ENCODE measurements at places on chromosomes 12 and 14.

- no peak for DNase-seq
Observed at GRCh38 chr12:68106160-68106559, 53.4 kb downstream of the IFNG start.

DNA sequence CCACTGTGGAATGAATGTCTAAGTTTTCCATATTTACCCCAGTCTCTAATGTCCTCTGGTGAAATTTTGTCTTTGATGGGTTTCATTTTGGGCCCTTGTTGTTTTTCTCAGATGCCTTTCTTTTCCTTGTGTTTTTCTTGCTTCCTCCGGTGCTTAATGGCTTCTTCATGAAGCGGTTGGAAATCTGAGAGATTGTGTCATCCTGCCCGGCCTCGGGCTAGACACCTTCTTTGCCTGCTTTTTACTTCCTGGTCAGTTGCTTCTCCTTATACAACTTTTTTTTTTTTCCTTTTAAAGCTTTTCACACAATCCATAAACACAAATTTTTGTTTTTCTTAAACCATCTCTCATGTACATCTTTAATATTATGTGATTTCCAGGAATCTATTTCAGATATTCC lies 7.1 kb downstream of the ETV6 start:
- DNase-seq, result no peak

DNA sequence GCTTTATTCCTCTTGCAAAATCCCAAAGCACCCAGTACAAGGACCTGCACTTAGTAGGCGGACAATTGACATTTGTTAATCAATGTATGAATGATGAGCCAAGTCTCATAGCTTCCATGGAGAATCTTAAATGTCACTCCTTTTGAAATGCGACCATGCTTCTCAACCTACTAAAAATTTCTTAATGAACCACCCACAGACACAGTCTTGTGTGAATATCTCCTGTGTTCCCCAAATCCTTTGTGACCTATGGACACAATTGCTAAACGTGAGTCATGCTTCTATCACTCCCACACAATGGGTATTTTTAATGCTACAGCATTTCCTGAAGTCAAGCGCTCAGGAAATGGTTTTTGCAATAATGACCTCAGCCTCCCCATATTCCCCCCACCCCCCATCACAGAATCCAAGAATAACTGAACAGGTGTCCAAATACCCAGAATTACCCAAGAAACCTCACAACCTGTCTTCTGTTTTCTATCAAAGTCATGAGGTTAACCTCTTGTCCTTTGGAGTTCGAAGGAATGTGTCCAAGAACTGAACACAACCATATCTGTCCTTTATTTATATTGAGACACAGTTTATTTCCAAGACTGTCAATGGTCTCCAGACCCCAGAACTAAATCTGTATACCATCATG lies 163.6 kb upstream of the PLEKHG7 start:
- no peak for DNase-seq

DNA sequence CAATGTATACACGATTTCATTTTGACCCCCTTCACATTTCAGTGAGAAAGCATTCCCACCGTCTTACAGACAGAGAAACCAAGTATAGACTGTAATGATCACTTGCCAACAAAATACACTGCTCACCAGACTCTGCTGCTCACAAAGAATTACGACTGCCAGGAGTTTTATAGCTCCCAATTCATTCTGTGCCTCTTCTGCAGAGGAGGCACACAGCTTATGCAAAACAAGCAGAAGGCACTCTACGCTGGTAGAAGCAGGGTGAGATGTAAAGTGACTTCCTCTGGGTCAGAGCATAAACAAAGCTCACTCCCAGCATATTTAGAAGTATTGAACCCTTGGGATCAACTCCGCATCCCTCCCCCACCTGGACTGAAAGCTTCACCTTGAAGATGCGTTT lies 14.6 kb downstream of the SPTB start:
- no peak for DNase-seq

DNA sequence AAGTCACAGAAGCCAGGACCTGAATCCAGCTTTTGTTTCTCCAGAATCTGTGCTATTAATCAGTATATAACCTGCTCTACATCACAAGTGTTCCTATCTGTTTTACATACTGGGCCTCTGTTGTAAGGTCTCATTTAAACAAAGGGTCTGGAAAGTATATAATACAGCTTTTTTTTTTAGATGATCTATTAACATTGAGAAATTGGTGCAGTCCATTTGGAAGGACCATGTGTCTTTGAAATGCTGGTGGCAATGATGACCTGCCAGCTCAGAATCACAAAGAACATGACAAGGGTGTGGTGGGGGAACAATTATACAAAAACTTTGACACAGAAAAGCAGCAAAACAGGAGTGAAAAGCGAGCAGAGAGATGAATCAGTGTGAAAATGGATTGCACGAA lies 164.6 kb downstream of the PPM1H start:
- no peak for DNase-seq

- DNase-seq, result no peak
Observed at GRCh38 chr14:96409701-96410100, 17.8 kb downstream of the AK7 start.

DNA sequence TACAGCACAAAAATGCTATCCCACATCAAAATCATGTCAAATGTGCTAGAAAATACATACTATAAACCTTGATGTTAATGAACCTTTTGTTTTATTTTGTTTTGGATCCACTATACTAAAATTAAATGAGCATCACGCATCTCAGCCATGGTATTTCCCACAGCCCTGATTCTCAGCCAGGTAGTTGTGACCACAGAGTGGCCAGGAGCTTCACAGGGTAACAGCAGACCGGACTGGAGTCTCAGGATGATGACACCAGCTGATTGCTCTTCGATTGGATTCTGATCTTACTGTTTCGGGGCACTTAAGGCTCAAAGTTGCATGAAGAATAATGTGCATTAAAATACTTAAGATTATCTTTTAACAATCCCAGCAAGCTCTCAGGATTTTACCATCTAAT lies 134.8 kb downstream of the FOXN3 start:
- no peak for DNase-seq

DNA sequence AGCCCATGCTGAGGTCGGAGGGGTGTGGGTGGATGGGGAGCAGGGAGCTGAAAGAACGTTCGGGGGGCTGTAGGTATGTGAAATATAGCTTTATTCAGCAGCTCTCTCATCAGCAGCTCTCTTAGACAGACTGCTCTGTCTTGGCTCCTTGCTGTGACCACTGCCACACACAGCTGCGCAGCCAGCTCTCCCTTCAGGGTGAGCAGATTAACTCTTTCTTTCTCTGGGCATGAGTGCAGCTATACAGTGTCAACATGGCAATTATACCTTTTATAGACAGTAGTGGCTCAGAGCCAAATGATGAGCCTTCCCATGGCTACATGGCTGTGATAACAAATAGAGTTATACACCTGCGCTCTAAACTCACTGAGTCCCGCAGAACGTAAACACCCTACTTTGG lies 137.7 kb upstream of the NEDD1 start:
- no peak for DNase-seq

DNA sequence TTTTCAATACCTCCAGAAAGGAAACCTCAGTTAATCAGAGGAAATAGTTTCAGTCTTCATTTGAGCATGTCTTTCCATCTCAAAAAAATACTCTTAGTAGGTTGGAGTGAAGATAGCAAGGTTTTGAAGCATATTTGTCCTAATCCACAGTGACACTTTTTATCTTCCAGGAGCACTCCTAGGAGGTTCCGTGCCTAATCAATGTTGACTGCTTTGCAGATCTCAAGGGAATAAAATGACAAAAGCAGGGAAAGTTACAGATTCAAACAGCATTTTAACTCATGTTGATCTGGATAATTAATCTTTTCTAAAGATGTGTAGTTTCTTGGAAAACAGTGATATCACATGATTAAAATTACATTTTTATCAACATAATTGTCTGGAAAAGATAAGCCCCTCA lies 213.9 kb downstream of the ANO6 start:
- no peak for DNase-seq

DNA sequence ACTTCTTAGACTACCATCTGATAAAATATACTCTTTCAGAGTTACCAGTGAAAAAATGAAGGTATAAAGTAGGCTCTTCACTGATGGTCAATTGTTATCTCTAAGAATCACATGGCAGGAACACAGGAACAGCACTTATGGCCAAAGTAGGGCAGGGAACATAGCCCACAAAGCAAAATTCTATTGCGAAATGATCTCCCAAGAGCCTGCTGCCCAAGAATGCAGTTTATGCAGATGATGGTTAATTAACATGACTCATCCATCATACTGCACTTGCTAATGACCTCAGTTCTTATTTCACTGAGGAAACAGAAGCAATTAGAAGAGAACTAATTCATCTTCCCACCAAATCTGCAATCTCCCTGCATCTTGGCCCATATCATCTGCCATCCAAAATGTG lies 133.8 kb downstream of the SLC2A13 start:
- no peak for DNase-seq

DNA sequence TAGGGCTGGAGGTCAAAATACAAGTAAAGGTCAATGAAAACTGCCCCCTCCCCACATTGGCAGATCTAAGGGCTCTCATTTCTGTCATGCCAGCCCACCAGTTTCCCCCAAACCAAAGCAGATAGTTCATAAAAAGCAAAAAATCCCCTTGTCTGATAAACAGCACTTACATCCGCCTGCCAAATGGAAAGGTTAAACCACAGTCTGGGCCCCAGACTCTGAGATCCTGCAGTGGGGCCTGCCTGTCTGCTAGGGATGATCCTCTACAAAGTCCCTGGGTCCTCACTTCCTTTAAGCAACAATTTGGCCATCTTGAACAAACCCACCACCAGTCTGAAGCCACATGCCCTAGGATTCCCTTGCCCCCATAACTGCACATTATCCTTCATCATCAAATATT lies 9.7 kb upstream of the RPS26 start:
- no peak for DNase-seq

DNA sequence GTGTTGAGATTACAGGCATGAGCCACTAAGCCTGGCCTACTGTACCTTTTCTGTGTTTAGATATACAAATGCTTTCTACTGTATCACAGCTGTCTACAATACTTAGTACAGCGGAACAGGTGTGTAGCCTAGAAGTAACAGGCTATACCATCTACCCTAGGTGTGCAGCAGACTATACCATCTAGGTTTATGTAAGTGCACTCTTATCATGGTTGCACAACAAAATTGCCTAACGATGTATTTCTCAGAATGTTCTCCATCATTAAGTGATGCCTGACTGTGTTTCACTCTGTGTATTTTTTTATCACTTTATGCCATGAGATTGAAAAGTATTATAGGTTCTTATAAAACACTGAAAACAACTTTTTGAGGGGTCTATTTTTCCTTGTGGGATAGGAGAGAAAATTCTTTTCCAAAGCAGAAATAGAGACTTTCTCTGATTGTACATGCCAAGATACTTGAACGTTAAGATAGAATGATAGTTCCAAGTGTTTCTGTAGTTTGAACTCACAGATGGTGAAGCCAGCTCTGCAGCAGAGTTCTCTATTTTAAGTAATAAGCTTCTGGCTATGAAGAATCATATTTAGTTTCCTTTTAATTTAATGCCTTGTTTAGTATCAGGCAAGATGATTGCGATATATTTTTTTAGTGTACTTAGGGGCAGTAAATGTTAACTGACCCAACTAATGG lies 17.0 kb downstream of the TMPRSS12 start:
- no peak for DNase-seq

DNA sequence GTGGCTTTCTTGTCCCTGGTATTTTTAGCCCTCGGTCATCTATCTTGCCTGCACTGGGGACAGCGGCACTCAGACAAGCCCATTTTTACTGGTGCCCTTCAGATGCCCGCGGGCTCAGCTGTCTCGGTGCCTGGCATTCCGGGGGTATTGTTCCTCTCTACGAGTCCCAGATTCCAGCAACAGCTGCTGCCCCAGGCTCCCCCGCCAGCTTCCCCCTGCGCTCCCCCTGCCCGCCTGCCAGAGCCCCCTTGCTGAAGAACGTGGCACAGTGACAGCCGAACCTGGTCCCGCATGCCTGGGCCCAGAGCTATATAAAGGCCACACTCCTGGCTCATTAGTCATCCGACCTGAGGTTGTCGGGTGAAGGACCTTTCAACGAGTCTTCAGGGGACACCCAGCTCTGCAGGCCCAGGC lies 10.9 kb upstream of the MYL2 start:
- DNase-seq, result peak; percentile 70

DNA sequence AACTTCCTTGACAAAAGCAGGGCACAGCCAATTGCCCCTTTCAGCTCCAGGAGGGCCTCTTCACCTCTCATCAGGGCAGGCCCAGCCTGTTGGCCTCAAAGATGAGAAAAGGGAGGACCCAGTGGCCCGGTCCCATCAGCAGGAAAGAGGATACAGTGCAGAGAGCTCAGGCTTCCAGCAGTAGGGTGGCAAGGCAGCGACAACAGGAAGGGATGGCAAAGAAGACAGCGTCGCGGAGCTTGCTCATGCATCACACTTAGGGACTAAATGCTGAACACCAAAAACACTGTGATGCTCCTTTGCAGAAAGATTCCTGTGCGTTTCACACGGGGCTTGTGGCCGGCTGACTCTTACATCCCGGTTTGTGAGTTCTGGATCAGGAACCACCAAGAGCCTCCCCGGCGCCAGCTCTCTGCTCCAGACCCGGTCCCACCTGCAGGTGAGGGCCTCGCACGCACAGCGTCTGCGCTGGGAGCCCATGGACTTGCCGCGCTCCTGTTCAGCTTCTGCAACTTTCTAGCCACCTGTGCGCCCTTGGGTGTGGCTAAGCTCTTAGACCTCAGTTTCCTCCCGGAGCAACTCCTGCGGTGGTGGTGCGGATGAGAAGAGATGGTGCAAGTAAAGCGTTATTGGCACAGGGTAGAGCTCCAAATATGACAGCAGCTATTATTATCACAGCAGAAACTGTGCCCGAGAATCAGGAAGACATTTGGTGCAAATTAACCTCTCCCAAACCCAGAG lies 15.3 kb upstream of the BCL7A start:
- no peak for DNase-seq

DNA sequence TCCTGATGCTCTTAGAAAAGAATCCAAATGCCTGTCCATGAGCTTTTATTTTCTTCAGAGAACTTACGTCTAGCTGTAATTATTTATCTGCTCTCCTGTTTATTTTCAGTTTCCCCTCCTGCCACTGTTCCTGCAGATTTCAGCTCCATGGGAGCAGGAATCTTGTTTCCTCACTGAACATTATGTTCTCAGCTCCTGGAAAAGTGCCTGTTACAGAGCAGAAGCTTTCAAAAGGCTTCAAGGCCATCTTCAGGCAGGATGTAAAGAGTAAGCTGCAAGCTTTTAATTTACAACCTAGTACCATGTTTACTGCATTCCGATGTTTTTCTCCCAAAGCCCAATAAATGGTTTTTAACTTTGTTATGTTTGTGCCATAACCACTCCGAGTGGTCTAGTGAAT lies 98.4 kb upstream of the BTG1 start:
- no peak for DNase-seq

GRCh38 chr14:58701604-58702003 lies 63.8 kb downstream of the DACT1 start:
- no peak for DNase-seq

DNA sequence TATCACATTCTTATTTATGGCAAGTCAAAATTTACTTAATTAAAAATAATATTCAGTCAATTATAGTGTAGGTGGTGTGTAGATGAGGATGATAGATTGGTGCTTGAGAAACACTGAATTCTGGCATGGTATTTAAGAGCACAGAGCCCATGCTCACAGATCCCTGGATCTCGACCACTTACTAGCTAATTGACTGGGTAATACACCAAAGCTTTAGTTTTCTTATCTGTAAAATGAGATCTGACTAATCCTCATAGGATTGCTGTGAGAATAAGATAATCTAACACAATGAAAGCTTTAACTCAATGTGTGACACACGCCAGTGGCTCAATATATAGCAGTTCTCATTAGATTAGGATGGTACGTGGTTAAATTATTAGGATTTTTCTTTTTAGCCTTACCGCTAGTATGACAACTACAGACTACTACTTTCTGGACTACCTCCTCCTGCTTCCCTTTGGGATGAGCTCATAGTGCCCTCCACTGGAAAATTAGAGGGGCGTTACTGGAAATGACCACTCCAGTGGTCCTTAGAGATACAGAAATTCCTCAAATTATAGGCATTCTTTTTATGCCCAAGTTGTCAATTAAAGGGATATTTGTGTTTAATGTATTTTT lies 482.8 kb upstream of the TBX3 start:
- DNase-seq, result no peak

Measured in left forelimb (tissue), 1 donor.